ENCODE measurements at places on chromosomes 16 and 17.

- DNase-seq = no peak
Observed at GRCh38 chr16:57157533-57157932, 28.3 kb downstream of the PSME3IP1 start.

GRCh38 chr17:68641276-68642117, 40.3 kb upstream of the FAM20A start:
- DNase-seq = no peak

GRCh38 chr16:54173490-54173889, 113.1 kb downstream of the IRX3 start:
- no peak for DNase-seq

GRCh38 chr17:77515227-77515626, 374.5 kb downstream of the SEC14L1 start:
- DNase-seq = no peak

DNA sequence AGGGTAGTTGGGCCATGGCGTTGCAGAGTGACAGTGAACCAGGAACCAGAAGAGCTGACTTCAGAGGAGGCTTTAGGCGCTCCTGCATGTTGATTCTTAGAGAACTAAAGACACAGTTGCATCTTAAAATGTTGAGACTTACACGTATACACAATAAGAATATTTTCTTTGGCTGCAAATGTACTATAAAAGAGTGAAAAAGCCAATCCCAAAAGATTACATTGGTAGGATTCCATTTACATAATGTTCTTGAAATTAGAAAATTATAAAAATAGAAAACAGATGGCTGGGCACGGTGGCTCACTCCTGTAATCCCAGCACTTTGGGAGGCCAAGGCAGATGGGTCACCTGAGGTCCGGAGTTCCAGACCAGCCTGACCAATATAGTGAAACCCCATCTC, 738.8 kb downstream of the WWOX start:
- no peak for DNase-seq

DNA sequence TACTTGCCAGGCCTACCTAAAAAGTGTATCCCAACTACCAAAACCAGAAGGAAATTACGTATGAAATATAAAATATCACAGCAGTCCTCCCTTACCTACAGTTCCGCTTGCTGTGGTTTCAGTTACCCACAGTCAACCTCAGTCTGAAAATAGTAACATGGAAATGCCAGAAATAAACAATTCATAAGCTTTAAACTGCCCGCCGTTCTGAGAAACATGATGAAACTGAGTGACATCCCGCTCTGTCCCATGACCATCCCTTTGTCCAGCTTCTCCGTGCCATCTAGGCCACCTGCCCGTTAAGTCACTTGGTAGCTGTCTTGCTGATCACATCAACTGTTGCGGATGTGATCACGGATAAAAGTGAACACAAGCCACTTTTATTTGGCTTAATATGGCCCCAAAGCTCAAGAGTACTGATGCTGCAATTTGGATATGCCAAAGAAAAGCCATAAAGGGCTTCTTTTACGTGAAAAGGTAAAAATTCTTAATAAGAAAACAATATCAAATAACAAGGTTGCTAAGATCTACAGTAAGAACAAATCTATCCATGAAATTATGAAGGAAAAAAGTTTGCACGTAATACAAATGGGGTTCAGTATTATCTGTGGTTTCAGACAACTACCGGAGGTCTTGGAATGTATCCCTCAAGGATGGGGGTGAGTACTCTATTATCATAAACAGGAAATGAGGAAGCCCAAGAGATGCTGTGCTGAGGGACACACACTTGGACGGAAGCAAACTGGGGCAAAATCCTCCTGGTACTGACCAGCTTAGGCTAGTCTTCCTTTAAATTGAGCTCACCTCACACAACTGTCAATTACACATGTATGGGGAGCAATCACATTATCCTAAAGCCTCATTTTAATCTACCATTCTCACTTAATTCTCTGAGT, 8.2 kb downstream of the USP22 start:
- no peak for DNase-seq

- DNase-seq = no peak
Observed at GRCh38 chr16:46853713-46854443, 22.9 kb upstream of the C16orf87 start.

GRCh38 chr17:14429084-14429483, 128.2 kb downstream of the HS3ST3B1 start:
- DNase-seq = no peak

DNA sequence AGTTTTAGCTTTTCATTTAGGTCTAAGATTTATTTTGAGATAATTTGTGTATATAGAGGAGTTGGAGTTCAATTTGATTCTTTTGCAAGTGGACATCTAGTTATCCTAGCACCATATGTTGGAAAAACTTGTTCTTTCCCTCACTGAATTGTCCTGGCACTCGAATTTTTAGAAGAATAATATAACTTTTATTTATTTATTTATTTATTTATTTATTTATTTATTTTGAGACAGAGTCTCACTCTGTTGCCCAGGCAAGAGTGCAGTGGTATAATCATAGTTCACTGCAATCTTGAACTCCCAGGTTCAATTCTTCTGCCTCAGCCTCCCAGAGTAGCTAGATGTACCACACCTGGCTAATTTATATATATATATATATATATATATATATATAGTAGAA, 29.4 kb downstream of the PPM1E start:
- no peak for DNase-seq

DNA sequence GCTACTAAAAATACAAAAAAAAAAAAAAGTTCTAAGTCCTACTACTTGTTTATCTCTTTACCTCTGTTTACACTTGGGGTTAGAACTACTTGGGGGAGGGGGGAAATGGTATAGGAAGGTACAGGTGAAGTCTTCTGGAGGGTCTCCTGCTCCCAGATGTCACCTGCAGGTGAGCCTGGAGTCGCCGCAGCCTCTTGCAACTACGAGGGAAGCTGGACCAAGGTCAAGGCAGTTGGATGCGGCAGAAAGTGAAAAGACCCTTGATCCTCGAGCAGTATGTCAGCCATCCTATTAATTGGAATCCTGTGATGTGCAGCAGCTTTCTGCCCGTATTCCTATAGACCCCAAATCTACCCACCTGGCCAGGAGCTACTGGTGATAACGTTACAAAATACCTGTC, 33.0 kb downstream of the HAPSTR1 start:
- no peak for DNase-seq

- no peak for DNase-seq
Observed at GRCh38 chr17:38796451-38797157, 2.8 kb downstream of the PIP4K2B start.

- DNase-seq = no peak
Observed at GRCh38 chr17:33779234-33779591, 475.9 kb upstream of the CCL2 start.

DNA sequence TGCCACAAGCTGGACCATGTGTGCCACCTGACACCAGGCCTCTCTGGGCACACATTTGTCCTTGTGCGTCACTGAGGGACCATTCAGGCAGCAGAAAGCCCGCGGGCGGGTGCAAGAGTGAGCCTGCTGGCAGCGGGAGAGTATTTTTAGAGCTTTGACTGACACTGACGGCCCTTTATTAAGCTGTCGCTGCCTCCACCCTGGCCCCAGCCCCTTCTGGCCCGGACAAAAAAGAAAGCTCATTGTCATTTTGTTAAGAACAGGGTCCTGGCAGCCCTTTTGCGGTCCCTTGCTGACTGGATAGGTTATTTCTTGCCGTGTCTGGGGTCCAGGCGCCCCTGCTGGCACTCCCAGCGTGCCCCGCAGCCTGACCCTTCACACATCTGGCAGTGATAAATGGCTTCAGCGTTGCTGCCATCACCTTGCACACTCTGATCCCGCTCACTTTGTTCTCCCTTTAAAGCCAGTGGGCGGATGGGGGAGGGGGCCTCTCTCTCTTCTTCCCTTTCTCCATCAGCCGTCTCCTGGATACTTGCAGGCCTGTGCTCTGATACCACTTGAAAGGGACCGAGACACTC, 78.4 kb upstream of the NKD1 start:
- no peak for DNase-seq

GRCh38 chr16:17404941-17405689, 65.6 kb downstream of the XYLT1 start:
- DNase-seq = no peak

- DNase-seq = no peak
Observed at GRCh38 chr17:57130708-57131461, 45.8 kb downstream of the AKAP1 start.

GRCh38 chr16:3054965-3055733, 8.8 kb downstream of the MMP25 start:
- DNase-seq = no peak

DNA sequence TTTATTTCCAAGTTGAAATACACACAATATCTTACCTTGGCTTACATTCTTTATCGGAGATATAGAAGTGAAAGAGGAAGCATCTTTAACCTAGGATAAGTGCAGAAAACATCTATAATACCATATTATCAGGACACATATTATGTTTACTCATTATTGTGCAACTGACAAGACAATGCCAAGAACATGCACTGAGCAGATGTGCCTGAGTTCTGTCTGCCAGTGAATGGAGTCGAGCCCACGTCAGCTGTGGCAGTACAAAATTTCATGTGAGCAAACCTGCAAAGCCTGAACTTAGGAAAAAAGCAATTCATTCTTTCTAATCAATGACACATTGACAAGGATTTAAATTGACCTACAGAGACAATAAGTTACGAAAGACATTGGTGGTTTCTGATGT, 154.4 kb downstream of the AXIN2 start:
- no peak for DNase-seq

DNA sequence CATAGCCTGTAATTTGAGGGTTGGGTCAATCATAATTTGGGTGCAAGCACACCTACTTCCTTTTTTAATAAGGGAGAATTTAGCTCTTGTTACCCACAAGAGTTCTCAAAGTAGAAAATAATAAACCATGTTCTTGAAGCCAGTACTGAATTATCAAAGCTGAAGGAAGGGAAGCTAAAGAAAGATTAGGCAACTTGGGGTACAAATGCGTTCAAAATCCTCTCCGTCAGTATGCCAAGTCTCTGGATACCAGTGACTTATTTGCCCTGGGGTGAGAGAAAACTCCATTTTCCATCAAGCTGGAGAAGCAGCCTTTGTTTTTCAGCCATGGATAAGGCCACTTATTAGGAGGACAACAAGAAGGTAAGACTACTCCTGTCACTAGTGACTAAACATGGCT, 23.5 kb upstream of the DHRS13 start:
- DNase-seq = no peak

- no peak for DNase-seq
Observed at GRCh38 chr17:8160741-8161221, 2.0 kb downstream of the VAMP2 start.

- DNase-seq = no peak
Observed at GRCh38 chr16:57624044-57624688, 4.3 kb upstream of the ADGRG1 start.

GRCh38 chr17:66398059-66398458, 95.6 kb downstream of the PRKCA start:
- DNase-seq = no peak

- no peak for DNase-seq
Observed at GRCh38 chr17:62870552-62870971, 62.4 kb upstream of the MARCHF10 start.

DNA sequence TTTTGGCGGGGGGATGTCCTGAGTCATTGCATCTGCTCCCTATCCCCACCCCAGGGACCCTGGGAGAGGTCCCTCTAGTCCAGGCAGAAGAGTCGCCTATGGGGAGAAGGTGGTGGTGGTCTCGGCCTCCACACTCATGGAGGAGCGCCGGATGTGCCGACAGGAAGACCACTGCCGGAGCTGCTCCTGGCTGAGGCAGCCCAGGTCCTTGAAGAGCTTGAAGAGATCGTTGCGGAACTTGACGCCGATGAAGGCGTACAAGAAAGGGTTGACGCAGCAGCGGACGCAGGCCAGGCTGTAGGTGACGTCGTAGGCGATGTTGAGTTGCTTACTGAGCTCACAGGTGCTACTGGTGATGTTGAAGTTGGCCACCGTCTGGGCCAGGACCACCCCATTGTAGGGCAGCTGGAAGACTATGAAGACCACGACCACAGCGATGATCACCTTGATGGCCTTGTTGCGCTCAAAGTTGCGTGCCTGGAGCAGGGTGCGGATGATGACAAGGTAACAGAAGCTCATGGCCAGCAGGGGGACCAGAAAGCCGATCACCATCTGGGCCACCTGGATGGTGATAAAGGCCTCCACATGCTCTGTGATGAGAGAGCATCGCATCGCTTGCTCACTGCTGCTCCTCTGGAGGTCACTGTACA, 10.5 kb downstream of the CCR7 start:
- DNase-seq = no peak

DNA sequence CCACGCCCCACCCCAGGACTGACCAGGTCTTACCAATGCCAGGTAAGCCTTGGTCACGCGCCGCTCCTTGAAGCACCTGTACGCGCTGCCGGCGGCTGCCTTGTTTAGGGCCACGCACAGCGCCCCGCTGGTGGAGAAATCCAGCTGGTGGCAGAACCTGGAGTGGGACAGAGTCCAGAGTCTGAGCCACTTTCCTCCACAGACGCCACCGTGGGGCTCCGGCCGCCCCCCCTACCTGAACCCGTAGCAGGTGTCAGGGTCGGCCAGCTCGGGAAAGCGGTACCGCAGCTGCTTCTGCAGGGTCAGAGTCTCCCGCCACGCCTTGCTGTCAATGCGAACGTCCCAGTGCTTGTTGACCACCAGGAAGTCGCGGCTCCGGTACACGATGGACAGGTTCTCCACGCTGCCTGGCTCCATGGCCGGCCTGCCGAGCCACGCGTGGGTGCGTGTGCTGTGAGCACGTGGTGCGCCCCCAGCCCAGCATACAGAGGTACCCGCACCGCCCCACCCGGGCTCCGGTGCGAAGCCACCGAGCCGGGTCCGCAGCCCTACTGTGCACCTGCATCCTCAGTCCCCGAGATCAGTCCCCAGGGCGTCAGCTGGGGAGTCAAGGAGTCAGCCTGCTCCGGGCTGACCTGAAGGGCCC, 737 bp downstream of the RPUSD1 start:
- DNase-seq = no peak

GRCh38 chr17:29573558-29573869, 5.0 kb downstream of the TP53I13 start:
- DNase-seq = no peak

GRCh38 chr16:1044460-1045309, 27.9 kb upstream of the SSTR5 start:
- no peak for DNase-seq

DNA sequence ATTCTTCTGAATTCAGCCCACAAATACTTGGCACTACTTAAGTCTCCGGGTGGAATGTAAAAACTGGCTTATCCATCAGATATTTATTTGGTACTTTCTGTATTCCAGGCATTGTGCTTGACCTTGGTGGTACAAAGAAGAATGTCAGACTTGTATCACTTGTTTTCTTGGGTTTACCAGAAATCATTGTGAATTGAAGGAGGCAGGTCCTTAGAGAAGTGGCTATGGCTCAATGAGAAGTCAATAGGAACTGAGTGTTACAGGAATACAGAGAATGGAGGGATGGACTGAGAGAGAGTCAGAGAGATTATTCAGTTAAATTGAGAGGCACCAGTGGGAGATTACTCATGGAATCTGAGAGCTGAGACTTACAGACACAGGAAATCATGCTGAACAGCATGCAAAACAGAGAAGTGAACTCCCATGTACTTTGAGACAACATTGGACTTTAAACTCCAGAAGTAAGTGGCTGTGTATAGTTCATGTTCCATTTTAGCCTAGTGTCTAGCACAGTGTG, 704.1 kb downstream of the CDH11 start:
- no peak for DNase-seq

All from cortex of kidney (tissue), 1 donor.